Kidney tubule cell (primary cell): ENCODE measurements at places on chromosomes 6 and 20.

GRCh38 chr6:15907914-15908518, 220.9 kb upstream of the MYLIP start:
- DNase-seq = no peak

DNA sequence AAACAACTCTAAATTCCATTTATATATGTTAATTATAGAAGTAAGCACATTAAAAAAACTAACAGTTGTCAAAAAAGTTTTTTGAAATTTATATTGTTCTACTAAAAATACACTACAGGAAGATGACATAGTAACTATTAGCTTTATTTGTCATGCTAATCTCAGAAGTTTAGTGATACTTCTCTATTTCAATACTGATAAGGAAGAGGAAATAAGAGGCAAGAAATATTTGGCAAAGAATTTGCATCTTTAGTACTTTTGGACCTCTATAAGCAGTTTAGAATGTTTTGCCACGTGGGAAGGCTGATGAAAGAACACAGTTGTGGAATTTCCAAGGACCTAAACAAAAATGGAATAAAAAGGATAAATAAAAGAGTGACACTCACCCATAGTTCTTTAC, 12.6 kb downstream of the IFNGR1 start:
- no peak for DNase-seq

GRCh38 chr6:71139249-71139648, 149.4 kb upstream of the OGFRL1 start:
- peak; percentile 86 for DNase-seq

GRCh38 chr20:22722811-22723210, 138.4 kb upstream of the FOXA2 start:
- no peak for DNase-seq

DNA sequence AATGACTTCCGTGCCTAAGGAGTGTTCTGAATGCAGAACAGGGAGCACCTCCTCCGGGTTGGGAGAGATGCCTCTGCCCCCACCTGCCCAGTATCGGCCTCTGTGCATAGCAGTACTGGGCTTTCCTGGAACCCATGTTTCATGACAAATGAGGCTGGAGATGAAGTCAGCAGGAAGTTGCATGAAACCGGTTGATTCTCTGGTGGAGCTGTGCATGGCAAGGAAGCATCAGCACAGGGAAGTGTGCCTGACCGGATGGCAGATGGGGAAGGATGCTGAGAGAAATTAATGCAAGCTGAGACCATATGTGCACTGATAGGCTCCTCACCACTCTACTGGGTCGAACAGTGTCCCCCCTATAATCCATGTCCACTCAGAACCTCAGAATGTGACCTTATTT, 155.5 kb downstream of the CDH26 start:
- no peak for DNase-seq

DNA sequence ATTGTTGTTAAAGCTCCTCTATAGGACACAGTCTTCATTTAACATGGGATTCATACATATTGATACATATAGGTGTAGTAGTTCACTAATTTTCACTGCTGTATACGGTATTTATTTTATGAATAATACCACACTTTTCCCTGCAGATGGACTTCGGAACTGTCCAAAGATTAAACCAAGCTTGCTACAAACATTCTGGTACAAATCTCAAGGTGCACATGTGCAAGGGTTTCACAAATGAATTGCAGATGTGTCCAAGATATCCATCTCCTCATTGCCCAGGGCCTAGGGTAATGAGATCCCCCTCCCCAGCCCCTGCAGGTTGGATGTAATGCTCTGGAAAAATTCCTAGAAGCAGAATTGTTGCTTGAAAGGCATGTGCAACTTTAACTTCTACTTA, 31.4 kb downstream of the DTNBP1 start:
- DNase-seq = no peak

DNA sequence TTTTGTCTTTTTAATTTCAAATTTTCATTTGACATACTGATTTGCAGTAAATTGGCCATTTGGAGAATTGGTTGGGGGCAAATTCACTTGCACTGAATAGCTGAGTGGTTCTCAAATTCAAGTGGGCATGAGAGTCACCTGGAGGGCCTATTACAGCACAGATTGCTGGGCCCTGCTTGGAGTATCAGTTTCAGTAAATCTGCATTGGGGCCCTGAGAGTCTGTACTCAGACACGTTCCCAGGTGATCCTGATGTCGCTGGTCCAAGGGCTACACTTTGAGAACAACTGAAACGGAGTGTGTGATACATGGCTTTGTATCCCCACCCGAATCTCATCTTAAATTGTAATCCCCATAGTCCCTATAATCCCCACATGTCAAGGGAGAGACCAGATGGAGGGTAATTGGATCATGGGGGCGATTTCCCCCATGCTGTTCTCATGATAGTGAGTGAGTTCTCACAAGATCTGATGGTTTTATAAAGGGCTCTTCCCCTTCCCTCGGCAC, 115.9 kb downstream of the KLHL32 start:
- no peak for DNase-seq
